Left lung (tissue), 14 donors: ENCODE measurements at places on chromosomes 1 and 21. TPM values are rescaled to one million over a fixed set of nuclear protein-coding genes. Genes with fewer than 3 reads are reported as not detected.

NR5A2 gene
- polyA plus RNA-seq: 10.7 TPM

CALML6 gene
- polyA plus RNA-seq: 1.5 TPM

TRAF3IP3 gene
- 2.9 TPM for polyA plus RNA-seq

SV2A gene
- 6.8 TPM for polyA plus RNA-seq

NPHS2 gene
- 0.52 TPM for polyA plus RNA-seq

KRTAP10-5 gene
- polyA plus RNA-seq: not detected

ADAM30 gene
- polyA plus RNA-seq: not detected

C1orf56 gene
- polyA plus RNA-seq: 11.0 TPM

CNST gene
- polyA plus RNA-seq: 21.9 TPM

RGS7 gene
- polyA plus RNA-seq: 0.42 TPM

XCL1 gene
- polyA plus RNA-seq: 0.36 TPM

CRABP2 gene
- polyA plus RNA-seq: 140 TPM

KISS1 gene
- 0.38 TPM for polyA plus RNA-seq

NECTIN4 gene
- 8.7 TPM for polyA plus RNA-seq

FCRL2 gene
- 0.08 TPM for polyA plus RNA-seq

ABCG1 gene
- polyA plus RNA-seq: 10.2 TPM

LCE1D gene
- polyA plus RNA-seq: not detected

RXFP4 gene
- 0.10 TPM for polyA plus RNA-seq

OR10T2 gene
- not detected for polyA plus RNA-seq

TNNI3K gene
- polyA plus RNA-seq: 0.69 TPM

RNU1-4 gene
- 1.5 TPM for polyA plus RNA-seq

FNDC5 gene
- polyA plus RNA-seq: 11.7 TPM

CFHR4 gene
- polyA plus RNA-seq: not detected

LAMC2 gene
- 38.1 TPM for polyA plus RNA-seq

ANKRD65 gene
- polyA plus RNA-seq: 32.2 TPM

KCNH1 gene
- 0.54 TPM for polyA plus RNA-seq

MCOLN2 gene
- 3.5 TPM for polyA plus RNA-seq

TMCO4 gene
- polyA plus RNA-seq: 15.7 TPM

C1QB gene
- 18.2 TPM for polyA plus RNA-seq

CHIA gene
- 3.8 TPM for polyA plus RNA-seq

DNALI1 gene
- polyA plus RNA-seq: 51.5 TPM

CRP gene
- polyA plus RNA-seq: not detected

AADACL3 gene
- not detected for polyA plus RNA-seq

RHEX gene
- polyA plus RNA-seq: 0.30 TPM
